ENCODE measurements at places on chromosomes 2 and 18.
A peak's percentile ranks its signal among the peaks of the same experiment; 100 is the strongest.

DNA sequence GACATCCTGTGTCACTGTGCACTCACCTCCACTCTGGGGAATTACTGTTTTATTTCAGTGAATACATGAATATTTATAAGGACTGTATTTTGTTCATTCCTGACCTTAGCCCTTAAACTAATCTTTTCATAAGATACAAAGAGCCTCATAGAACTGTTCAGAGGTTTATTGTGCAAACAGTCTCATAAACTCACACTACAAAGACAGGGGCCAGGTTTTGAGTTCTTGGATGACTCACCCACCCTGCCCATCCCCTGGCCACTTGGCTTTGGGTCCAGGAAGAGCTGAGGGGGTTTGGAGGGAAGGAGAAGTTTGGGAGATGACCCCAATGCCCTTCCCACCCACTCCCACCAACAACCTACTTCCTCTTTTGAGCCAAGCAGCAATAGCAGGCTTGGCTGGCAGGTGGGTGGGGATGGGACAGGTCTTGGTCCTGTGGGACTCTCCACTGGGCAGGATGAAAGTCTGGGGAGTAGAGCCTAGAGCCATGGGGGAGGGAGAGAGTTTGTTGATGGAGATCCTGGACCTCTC, 43.1 kb upstream of the IL1R2 start:
- no peak for DNase-seq

GRCh38 chr2:144102386-144102785, 417.5 kb downstream of the ZEB2 start:
- DNase-seq, result no peak

DNA sequence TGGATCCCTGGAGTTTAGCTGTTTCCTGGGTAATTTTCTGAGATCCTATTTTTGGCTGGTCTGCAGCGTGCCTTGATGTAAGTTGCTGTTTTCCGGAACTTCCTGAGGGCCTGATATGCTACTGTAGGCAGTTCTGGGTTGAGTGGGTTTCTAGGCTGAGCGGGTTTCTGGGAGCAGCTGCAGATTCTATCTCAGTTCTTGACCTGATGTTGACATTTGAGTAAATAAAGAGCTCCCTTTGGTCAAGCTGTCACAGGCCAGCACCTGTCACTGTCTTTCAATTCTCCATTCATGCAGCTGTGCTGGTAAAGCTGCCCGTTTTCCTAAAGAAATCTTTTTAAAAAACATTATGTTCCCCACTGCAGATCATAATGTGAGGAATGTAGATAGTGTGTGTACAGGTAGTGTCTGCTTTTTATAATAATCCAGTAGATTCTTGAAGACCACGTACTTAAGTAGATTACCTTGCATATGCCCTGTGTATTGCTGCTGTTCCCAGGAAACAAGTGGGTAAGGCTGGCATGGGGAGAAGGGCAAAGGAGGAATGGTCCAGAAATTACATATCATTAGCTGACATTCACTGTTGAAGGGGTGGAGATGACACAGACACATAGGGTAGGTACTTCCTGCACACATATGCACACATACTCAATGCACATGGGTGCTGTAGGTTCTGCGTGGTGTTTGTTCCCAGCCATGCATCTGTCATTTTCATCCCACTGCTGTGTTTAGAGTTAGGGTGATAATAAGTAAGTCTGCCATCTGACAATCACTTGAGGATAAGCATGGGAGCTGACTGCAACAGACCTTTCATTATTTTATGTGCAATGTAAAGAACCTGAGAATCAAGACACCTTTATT, 25.9 kb downstream of the CD28 start:
- DNase-seq, result no peak

DNA sequence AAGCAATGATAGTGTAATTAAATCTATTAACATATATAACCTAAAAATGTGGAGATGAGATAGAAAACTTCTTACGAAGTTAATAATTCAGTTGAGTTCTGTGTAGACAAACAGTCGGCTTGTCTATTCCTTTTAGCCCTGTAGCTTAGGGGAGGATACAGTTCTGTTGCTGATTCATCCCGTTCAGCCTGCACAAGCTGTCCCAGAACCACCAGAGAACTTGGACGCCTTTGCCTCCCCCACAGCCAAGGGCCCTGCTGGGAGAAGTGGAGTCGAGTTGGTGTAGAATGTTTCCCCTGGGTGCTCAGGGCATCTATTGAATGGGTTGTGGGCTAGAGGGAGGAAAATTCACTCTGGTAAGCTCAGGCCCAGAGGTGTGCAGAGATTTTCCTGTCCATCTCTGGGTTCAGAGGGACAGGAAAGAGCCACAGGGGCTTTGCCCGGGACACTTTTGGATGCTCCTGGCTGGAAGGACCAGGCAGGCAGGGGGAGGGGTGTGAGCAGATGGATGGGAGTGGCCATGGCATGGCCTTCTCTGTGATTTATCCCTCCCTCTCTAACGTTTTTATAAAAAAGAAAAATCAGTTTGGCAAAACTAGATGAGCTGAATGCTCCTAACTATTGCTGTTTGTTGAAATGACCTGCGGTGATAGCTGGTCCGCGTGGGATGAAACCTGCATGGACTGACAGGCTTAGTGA, 42.8 kb upstream of the GALR1 start:
- no peak for DNase-seq

DNA sequence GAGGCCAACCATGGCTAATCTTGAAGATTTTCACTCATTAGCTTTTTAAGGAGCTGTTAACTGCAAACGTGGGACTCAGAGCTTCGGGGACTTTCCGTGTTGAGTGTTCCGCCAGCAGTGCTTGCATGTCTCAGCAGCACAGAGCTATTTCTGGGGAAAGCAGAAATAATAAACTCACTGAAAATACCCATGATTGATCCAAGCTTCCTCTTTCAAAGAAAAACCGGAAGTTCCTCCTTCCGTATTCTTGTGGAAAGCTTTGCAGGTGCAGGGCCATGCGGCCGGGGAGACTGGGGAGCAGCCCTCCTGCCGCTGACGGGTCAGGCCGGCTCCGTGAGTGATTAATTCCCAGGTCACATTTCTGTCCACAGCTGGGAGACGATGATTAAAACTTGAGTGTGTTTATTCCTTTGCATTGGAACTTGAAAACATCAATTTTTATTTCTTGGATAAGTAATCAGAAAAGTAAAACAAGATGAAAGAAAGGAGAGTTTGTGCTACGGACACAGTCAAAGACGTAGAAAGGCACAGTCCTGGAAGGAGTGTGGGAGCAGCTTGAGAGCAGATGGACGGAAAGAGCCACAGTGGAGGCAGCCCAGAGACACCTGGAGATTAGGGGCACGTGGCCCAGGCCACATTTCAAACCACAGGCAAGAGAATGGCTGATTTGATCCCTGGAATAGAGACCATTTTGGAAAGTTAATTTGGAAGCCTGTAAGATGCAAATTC, 54.2 kb upstream of the CTDP1 start:
- DNase-seq, result no peak

- no peak for DNase-seq
Measured at GRCh38 chr18:76621782-76622495, 126.9 kb upstream of the ZNF516 start.

DNA sequence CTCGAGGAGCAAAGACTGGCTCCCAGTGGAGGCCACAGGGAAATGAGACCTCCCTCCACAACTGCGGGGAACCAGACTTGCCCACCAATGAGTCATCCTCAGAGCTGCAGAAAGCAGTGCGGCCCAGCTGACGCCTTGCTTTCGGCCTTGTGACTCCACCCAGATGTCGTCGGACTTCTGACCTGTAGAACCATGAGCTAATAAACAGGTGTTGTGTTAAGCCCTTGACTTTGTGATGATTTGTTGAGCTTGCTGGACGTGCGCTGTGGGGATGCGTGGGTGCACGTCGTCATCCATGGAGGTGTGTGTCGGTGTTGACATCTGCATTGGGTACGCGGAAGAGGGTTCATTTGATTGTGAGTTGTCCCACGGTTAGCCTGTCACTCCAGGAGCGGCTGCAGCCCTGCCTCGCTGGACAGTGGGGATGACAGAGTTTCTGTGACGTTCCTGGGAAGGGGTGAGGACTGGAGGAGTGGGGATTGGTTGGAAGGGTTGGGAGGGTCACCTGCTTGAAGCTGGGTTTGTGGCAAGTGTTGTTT, 154.1 kb downstream of the SH3BP4 start:
- DNase-seq, result no peak

GRCh38 chr18:13470516-13471197, 252.1 kb downstream of the LDLRAD4 start:
- no peak for DNase-seq

DNA sequence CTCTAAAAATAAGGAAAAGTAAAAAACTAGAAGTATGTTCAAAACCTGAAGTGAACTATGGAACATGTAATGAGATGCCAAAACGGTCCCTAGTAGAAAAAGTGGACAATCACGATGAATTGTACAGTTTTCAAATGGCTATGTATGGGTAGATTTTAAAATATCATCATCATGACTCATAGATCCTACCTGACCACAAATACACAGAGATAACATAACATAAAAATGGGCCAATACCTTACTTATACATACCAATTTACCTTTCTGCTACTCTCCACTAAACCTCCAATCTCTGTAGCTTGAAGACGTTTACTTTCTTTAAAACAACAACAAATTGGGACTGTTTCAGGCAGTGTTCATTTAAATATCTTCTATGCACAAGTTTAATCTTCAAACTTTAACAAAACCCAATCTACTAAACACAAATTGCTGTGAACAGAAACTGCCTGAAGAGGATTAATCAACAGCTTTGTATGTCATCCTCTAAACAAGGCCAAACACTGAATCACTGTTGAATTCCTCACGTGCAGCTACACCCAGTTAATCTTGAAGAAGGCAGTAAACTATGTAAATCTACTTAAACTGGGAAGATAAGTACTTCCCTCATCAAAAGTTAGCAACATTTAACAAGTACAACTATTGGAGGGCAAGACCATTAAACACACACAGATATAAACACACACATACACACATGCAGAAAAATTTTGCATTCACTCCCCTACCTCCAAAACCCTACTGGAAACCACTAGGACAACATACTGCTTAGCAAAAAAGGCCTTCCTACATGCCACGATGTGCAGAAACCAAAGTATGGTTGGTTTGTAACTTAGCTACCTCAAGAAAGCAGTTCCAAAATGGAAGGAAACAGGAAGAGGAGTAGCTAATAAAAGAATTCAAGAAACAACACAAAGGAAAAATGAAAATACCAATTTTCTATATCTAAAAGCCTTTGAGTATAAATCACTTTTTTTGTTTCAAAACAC, 90.3 kb downstream of the RBMS1 start:
- DNase-seq, result no peak

- DNase-seq, result no peak
Measured at GRCh38 chr18:63878343-63878742, 9.2 kb upstream of the SERPINB2 start.

DNA sequence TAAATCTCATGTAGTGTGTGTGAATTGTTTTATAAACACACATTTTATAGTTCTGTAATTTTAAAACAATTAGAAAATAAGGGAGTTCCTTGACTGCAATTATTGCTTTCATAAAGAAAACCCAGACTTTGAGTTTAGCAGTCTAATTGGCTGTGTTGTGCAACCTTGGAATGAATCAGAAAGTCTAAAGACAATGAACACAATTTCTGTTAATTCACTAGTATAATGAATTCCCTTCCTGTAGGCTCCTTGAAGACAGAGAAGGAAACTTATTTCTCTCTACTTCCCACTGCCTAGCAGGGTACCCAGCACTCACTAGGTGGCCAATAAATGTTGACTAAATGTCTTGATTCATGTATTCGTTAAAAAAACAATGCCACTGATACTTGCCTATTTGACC, 79.9 kb downstream of the ANTXR1 start:
- DNase-seq, result no peak

GRCh38 chr2:217231212-217231611, 371.3 kb upstream of the TNP1 start:
- no peak for DNase-seq

DNA sequence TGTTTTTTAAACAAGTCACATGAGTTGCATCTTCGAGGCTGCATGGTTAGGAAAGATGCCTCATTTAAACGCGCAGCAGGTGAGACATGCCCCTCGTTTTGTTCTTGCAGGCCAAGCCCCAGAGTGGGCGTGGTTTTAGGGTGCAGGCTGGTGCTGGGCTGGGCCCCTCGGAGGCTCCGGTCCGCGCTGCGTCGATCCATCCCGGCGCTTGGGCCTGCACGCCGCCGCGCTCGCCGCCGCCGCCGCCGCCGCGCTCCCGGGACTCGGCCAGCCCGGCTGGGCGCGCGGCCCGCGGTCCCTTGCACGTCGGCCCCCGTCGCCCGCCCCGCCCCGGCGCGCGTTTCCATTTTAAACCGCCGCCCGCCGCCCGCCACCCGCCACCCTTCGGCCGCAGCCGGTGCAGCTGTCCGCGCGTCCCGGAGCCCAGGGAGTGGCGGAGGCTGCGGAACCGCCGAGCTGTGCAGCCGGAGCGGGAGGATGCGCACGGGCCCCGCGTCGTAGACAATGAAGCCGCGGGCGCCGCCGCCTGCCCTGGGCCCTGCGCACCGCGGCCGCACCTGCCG, 175.5 kb downstream of the AGAP1 start:
- DNase-seq, result peak; percentile 97

DNA sequence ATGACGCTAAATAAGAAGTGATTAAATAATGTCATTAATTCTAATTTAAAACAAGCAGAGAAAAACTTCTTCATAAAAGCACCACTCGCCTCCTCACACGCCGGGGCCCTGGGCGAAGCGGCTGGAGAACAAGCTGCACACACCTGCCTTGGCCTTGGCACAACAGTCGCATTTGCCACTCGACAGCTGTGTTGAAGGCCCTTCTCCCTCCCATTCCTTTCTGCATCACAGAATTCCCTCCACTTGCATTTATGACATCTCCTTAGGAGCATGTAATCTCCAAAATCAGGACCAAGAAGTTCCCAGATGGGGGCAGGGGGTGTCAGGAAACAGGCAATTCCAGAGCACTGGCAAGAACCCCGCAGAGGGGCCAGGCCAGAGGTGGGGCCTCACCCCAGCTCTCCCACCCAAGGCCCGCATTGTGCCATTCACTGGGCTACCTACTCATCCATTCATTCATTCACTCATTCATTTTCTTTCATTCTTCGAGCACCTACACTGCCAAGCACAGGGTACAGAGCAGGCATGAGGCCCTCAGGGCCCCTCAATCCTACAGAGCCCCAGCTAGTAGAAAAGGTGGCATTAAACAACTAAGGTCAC, 6.4 kb downstream of the HDAC4 start:
- DNase-seq, result no peak

GRCh38 chr2:28252311-28252710, 140.3 kb upstream of the FOSL2 start:
- no peak for DNase-seq

DNA sequence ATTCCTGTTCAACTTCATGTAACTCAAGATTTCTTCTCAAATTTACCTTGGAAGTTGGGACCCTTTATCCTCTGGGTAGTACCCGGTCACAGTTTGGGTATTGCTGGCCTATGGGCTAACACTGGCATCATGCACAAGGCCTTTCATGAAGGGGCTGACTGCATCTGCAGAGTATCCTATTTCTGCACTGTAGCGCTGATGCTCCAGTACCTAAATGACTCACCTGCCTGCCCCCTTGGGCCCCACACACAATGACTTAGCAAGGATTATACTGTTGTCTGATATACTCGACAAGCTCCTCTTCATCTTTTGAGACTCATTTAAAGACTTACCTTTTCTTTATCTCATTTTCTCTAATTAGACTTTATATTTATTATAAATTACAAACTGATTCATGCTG, 39.9 kb downstream of the DNAH6 start:
- no peak for DNase-seq

- no peak for DNase-seq
Measured at GRCh38 chr2:64629329-64629781, 24.4 kb downstream of the SERTAD2 start.
